ENCODE measurements at places on chromosomes 16 and 17.

- no peak for DNase-seq
Observed at GRCh38 chr16:84220851-84221250, 19.0 kb downstream of the KCNG4 start.

DNA sequence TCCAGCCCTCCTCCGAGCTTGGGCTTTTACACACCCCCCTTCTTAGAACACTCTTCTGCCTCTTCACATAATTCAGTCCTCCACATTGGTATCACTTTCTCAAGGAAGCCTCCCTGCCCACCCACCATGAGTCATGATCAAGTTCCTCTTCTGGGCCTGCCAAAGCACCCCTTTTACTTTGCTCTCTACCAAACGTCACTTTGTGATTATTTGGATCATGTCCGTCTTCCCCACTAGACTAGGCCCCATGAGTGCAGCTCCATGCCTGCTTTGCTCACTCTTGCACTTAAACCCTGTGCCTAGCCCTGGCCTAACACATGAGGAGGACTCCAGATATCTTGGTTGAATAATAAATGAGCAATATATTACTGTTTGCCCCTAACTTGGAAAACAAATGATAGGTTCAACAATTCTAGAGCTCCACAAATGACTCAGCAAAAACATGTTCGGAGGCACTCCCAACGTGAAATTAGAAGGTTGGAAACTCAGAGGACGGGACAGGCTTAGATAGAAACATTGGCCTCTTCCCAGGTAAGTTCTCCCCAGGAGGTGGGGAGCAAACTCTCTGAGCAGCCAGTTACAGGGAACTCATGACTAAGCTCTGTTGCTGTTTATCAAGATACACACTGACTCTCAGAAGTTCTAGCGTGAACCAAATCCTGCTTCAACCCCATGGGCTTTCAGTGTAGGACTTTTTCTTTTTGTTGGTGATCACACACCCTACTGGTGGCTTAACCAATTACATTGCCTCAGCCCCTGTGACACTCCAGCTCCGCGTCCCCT is 28.3 kb downstream of the G6PC1 start:
- peak; percentile 6 for DNase-seq

DNA sequence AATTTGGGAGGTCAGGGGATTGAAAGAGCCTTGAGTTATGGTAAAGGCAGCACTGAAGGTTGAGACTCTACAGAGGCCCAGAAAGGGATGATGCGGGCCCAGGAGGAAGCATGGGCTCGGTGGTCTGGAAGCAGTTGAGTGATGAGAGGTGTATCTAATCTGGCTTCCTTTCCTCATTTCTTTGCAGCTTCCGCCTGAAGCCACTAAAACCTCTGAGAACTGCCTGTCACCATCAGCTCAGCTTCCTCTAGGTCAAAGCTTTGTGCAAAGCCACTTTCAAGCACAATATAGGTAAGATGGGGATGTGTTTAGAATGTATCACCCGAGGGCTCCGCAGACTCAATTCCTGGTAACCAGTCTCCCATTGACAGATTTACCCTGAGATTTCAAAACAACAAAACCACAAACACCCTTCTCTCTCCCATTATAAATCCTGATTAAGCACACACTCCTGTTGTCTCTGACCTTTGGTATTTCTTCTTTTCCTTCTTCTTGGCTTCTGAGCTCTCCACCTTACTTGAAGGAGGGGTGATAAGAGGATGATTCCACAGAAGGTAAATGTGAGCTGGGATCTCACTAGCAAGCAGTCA is 21.2 kb downstream of the USP43 start:
- no peak for DNase-seq

GRCh38 chr17:60947100-60947499 is 269.4 kb downstream of the BCAS3 start:
- DNase-seq: no peak
